ENCODE measurements at places on chromosomes 1 and 21.

DNA sequence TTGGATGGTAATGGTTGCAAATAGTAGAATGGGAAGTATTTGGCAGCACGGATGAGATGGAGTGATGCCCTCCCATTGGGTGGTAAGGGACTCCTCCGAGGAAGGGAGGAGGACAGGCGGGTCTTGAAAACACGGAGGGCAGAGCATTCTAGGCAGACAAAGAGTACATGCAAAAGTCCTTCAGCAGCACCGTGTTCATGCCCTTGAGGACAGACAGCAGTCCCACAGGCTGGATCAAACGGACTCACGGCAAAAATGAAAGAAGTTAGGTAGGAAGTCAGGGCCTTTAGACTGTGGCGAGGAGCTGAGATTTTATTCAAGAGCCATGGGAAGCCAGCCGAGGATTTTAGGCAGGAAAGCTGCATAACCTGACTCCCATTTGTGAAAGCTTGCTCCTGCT is 253.9 kb downstream of the RHOU start:
- no peak for DNase-seq

DNA sequence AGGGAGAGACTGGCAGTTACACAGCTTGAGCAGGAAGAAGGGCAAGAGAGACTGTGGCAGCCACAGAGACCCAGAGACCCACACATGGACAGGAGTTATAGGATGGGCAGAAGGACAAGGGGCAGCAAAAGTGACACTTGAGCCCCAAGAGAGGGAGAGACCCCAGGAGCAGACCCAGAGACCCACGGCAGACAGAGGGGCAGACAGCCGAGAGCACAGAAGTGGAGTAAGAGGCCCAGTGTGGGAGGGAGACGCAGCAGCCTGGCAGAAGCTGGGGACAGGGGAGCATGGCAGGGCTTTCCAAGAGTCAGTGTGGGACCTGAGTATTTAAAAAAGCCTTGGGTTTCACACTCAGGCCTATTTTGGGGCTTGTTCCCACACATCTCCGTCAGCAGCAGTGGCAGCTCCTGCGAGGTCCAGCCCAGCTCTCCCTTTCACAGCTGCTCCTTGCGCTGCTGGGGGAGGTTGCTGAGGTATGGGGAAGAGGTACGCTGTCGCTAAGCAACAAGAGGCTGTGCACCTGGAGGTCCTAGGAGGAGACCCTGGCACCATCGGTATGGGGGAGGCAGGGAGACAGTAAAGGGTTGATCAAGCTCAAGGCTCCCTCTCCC is 9.0 kb upstream of the MEF2D start:
- no peak for DNase-seq

DNA sequence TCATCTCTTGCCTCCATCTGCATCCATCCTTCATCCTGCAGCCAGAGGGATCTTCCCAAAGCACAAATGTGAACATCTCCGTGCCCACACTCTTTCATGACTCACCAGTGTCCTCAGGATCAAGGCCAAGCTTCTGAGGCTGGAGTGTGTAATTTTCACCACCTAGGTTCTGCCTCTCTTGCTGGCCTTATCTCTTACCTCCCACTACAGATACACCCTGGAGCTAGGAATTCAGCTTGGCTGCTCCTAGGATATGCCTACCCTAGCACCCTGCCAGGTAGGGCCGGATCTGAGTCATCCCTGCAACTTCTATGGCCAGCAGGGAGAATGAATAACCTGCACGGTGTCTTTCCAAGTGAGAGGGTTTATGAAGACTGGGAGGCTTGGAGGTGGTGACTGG is 208.7 kb upstream of the CSF3R start:
- no peak for DNase-seq

GRCh38 chr1:202818819-202819218 is 8.1 kb downstream of the PCAT6 start:
- DNase-seq = no peak

DNA sequence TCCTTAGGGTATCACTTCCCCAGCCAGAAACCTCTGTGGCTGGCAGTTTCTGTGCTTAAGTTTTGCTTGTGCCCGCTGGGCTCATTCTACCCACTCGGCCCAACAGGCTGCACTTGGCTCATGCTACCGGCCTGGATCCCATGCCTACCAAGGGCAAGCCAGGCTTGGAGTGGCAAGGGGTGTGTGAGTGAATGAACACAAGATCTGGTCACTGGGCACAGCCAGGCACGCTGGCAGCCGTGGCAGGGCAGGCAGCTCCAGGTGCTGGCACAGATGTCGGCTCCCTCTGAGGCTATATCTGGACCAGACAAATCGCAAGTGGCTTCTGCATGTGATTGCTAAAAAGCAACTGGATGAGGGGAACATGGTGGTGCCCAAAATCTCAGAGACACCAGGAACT is 740.5 kb upstream of the B3GALT2 start:
- DNase-seq = no peak

DNA sequence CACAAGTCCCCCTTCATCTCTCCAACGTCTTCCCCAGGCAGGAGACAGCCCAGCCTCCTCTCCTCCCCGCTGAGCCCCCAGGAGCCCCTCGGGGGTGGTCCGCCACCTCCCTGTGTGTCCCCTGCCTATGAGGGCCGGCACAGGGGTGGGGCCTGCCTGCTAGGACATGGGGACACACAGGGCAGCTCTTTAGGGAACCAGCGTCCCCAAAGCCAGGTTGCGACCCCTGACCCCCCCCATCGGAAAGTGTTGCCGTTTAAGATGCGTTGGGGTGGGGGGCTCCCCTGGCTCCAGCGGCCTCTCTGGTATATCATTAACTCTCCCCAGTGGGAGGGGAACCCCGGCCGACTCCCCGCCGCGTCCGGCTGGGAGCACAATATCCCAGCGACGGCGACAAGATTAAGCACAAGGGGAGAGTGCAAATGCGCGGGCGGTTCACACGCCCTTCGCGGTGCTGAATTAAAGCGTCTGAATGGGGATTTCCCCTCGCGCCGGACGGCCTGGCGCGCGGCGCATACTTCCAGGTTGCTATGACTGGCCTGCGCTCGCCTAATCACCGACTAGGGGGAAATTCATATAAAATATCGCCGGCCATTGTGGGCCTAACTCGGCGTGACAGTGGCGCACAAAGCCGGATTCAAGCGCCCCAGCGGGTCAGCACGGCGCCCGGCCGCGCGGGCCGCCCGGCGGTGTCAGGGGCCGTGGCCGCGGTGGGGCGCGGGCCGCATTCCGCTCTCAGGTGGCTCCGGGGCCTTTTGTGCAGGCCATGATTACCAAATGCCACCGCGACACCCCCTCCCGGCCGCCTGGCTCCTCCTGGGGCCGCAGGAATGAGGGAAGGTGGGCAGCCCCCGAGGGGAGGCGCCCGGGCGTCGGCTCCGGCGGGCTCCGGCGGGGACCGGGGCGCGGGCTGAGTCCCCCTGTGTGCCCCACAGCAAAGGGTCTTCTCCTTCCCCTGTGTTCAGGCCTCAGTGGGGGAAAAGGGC is 30.9 kb downstream of the WNT3A start:
- no peak for DNase-seq

- DNase-seq = no peak
Observed at GRCh38 chr1:53133261-53134041, 9.0 kb downstream of the SLC1A7 start.

DNA sequence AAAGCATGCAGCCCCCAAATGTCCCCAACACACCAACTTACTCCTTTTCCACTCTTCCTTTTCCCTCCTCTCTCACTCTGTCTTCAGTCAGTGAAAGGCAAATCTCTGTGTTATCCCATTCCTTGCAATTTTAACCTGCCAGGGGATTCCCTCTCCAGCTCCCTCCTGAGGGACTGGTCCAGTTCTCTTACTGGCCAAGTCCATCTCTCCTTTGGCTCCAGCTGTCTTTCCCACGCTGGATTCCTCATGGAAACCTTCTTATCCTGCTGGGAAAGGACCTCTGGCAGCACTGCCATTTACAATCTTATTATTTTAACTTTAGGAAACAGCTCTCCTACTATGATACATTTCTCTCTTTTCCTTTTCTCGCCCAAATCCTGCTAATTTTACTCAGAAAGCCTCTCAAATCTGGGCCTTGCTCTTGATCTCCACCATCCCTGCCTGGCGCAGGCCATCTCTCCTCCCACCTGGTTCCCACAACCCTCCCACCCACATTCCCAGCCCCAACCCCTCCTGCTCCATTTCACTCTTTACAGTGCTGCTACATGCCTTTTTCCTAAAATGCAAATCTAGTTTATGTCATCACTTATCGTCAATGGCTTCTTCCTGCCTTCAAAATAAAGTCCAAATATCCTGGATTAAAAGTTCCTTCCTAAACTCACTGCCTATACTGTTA is 72.7 kb upstream of the CNN3 start:
- no peak for DNase-seq

- no peak for DNase-seq
Observed at GRCh38 chr1:65172936-65173690, 25.1 kb downstream of the AK4 start.

DNA sequence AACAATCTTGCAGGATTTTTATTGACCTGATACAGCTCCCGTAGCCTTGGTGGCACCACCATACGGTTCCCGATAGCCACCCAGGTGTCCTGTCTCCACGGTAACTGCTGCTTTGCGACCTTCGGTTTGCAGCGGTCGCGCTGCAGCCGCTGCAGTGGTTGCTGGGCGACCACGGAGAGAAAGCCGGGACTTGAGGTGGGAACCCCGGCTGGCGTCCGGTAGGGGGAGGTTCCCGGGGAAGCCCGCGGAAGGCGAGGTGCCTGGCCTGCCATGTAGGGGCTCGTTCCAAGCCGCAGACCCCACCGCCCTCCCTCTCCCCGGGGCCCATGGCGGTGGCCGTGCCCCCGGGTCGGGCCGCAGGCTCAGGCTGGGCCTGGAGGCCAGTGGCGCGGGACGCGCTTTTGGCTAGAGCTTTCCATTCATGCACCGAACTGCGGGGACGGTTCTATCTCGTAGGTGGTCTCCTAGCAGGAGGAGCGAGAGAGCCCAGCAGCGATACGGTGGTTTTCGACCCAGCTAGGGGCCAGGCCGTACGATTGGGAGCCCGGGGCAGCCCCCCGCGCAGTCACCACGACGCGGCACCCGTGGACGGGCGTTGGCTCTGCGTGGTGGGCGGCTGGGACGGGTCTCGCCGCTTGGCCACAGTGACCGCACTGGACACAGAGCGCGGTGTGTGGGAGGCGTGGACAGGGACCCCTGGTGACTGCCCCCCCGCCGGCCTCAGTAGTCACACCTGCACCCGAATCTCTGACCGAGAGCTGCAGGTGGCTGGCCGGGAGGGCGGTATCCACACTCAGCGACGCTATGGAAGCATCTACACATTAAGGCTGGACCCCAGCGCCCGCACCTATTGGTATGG is at the start of gene KLHDC9:
Gene KLHDC9, plus strand, starts transcription at position 152 of the 859 bp plus-strand sequence. Its CDS starts 175 bp downstream, at position 327.
- DNase-seq = peak; percentile 62

DNA sequence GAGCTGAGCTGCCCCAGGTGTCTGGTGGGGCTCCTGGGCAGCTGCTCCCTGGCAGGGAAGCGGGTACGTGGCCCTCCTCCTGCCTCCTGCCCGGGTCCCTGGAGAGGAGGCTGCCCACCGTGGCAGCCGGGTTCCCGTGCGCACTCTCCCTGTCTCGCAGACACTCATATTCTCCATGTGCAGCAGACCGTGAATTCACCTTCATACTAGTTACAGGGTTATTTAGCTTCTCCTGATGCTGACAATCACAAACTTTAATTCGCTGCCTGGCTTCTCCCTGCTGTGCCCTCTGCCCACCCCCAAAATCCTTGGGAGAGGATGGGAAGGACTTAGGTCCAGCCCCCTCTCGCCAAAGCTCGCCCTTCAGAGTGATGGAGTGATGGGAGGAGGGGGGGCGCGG is 95.3 kb downstream of the CASZ1 start:
- no peak for DNase-seq

DNA sequence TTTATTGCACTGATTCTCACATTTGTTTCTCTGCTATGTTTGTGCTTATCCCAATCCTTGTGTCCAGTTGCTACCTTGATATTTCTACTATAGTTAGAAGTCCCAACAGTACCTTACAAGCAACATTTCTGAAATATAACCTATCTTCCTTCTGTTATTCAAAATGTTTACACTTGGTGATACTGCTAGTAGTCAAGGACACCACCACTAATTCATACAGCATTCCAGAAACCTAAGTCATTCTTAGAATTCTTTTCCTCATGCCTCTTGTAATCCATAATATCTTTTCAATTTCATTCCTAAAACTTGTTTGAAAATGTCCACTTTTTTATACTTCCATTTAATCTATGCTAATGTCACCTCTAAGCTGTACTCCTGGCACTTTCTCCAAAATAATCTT is 2132.1 kb downstream of the NCAM2 start:
- DNase-seq = no peak

DNA sequence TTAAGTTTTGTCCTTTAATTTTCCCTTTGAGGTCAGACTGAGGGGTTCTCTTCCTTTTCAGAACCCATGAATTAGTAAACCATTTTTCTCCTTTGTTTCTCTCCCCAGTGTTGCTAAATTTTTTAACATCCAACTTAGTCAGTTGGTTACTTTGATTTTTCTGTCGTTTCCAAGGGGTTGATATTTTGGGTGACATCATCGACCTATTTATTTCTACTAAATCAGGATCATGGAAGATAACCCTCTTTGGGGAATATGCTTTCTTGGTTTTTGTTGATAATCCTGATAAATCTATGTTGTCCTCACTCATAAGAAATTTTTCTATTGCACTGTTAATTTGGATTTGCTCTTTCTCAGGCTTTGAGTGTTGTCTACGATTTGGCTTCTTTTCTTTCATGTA is 40.9 kb downstream of the LRRC53 start:
- no peak for DNase-seq

- no peak for DNase-seq
Observed at GRCh38 chr1:59046730-59047157, 250.2 kb upstream of the FGGY start.

GRCh38 chr1:2255420-2256369 is 27.6 kb downstream of the SKI start:
- DNase-seq = peak; percentile 91

DNA sequence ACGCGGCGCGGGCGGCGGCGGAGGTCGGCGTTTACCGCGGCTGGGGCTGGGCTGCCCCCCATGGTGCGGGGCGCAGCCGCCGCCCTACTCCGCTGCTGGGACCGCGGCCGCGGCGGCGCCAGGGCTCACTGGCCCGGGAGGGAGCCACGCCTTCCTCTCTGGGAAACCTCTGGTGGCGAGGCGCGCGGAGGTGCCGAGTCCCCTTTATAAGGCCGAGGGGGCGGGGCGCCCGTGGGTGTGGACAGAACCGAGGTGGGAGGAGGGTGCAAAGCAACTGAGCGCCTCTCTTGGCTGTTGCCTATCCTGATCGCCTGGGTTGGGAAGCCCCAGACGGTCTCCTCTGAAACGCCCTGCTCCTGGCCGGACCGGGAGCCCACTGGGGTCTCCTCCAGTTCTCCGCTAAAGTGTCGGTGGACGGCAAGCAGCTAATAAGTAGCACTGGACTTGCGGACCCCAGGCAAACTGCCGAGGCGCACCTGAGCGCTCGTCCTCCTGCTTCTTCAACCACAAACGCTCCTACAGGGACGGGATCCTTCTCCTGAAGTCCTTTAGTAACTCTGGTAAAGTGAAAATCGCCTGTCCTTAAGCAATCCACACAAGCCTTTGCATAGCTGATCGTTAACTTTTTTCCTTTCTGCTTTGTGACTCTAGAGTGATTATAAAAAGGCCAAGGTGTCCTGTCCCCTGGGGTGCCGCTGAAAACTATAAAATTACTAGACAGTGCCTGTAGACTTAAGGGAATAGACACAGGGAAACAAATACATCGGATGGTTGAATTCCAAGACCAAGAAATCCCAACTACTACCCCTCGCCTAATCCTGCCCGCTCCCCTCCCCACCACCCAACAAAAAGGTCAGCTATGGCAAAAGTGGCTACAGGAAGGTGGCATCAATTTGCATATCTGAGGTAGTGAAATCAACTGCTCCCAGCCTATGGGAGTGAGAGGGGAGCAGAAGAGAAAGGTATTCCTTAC is at the start of gene PTGER3:
Gene PTGER3, minus strand, starts transcription at position 182 of the 973 bp plus-strand sequence. CDS start 239 bp downstream, outside the sequence.
- peak; percentile 22 for DNase-seq

GRCh38 chr1:151061704-151062103 is 1.5 kb downstream of the MLLT11 start:
- no peak for DNase-seq

Measured in HL-60 (cell line).